ENCODE measurements at places on chromosomes 6 and 20.

DNA sequence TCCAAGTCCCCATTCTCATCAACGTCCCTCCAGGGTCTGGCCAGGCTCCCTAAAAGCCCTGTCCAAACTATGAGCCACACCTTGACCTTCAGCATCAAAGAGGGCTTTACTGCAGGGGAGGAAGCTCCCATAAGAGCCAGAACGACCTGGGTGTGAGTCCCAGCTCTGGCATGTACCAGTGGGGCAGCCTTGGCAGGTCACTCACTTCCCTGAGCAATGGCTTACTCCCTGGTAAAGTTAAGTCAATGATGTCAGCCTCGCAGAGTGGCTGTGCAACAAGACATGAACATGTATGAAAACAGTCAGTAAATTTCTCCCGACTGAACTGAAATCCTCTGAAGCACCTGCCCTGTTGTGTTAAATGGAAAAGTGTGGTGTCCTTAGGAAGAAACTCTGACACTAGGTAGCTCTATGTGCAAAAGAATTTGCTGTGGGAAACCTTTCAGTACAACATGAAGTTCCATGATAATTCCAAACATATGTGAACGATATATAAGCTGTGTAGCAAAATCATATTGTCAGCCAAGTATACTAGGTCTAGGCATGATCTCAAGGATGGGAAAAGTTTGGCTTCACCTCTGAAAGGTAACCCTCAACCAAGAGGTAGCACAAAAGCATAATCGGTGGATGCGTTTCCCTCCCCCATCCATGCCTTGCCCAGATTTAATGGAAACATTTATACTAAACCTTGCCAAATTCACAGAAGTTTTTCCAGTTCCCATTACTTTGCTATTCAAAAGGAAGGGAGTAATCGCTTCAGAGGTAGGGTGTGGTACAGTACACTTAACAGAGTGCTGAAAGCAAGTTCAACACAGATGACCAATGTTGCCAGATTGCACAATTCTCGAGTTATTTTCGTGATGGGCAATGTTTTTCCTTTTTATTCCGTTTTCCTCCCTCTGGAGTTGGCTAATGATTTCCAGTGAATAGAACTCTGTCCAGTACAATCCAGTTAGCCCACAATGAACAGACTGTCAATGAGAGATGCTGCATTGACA, 49.0 kb upstream of the RANBP9 start:
- DNase-seq, result no peak

DNA sequence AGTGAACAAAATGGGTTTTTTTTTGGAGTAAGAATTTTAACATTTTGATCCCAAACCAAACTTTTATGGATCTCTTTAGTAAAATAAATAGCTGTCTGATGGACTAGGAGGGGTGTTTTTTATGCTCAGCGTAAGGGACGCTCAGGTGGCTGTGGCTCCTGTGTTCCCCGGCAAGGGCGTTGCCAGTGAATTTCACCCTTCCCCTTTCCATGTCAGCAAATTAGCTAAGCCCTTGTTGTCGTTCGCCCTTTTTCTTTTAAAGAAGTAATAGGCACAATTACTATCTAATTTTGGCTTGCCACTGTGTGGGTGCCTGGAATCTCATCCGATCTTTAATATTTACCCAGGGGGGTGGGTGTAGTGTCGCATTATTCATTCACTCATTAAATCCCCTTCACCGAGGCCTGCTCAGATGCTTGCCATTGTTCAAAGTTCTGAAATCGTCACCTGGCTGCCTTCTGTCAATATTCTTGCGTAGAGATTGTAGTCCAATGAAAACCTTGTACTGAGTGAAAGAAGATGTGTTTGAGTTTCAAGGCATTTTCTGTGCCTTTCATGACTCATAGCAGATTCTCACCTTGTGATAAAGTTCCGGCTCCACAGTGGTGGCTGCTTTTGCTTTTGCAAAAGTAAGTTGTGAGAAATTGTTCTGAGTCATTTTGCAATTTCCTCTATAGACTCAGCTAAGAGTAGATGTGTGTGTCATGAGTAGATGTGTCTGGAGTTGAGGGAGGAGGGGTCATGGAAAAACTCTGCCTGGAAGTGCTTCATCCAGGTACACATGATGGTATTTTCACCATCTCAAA, 40.0 kb upstream of the CLDN20 start:
- DNase-seq, result no peak

DNA sequence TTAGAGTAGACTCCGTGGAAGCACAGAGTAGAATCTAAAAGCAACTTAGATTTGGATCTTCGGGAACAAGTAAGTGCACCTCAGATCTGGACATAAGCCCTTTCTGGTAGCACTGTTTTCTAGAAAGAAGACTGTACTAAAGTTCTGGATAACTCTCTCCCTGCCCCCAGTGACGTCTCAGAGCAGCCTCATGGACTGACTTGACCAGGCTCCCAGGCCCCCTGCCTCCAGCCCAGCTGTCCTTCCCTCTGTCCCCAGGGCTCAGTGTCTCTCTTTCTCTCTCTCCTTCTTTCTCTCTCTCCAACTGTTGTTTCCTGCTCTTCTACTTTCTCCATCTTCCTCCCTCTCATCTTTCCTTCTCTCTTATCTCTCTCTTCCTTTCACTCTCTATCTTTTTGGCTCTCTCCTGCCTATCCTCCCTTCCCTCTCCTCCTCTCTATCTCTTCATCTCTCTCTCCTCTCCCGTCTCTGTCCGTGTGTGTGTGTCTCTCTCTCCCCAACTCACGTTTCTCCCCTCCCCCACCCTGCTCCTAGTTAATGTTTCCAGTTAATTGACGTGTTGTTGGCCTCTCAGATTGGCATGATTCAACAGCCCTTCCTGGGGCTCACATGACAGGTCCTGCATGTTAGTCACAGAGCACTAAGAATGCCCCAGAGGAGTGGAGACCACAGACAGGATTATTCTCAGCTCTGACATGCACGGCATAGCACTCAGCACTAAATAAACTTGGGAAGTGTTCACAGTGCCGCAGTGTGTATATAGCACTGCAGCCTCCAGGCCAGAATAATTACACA, 180.4 kb upstream of the FOXQ1 start:
- no peak for DNase-seq

DNA sequence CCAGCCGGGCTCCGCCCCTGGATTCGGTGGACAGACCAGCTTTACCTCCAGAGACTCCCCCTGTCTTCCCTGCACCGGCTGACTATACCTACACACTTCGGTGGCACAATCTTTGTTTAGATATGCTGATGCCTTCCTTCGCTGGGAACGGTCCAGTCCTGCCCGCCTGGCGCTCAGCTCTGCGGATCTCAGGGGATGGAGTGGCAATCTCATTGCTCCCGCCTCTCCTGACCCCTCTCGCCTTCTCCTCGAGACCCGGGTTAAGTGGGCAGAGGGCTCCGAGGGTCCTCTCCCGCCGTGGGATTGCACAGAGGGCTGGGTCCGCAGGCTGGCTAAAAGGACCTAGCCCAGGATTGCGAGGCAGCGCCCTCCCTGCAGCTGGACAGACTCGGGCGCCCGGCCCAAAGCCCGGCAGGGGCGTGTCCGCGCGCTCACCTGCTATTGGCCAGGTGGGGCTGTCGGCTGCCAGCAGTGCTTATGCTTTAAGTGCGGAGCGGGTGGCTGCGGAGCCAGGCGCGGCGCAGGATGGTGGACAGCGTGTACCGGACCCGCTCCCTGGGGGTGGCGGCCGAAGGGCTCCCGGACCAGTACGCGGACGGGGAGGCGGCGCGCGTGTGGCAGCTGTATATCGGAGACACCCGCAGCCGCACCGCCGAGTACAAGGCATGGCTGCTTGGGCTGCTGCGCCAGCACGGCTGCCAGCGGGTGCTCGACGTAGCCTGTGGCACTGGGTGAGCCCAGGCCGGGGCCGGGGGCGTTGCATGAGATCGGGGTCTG, at the start of gene GNMT:
TSS of gene GNMT (plus strand) at position 512 of the 777 bp plus-strand sequence. CDS start at position 526, 14 bp downstream.
- no peak for DNase-seq

DNA sequence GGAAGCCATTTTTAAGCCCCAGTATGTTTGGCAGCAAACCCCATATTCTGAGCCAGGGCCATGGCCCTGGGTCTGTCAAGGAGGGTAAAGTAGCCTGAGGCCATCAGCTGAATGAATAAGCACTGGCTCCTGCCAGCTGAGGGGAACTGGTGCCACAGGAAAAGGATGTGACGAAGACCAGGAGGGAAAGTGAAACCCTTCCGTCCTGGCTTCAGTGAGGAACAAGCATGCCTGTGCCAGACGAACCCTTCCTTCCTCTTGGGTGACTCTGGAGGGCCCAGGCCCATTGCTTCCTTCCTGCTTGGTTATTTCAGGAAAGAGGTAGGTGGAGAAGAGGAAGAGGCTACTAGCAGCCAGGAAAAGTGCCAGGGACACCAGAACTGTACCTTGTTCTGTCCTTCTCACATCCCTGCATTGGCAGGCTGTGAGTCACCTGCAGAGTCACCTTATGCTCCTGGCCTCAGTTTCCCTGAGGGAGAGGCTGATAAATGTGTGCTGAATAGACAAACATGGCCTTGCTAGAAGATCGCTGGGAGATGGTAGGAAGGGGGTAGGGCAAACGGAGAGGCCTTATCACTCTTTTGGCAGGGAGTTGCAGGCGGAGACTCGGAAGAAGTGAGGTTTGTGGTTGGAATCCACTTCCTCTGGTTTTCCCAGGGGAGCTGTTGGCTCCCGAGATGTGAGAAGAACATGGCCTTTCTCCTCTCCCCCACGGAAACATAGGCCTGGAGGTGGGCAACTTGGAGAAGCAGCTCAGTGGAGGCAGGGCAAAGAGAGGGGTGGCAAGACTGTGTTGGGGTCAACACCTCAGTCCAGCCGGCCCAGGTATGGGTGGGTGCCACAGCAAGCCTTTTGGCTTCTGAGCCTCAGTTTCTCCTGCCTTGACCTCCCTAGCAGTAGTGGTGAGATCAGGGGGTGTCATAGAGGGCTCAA, 37.4 kb downstream of the COX4I2 start:
- peak; percentile 85 for DNase-seq

GRCh38 chr20:64157878-64158277, 6.4 kb upstream of the MYT1 start:
- no peak for DNase-seq

GRCh38 chr6:30554962-30555815, 1.1 kb downstream of the GNL1 start:
- DNase-seq, result no peak

GRCh38 chr6:164034602-164035140, 620.2 kb downstream of the QKI start:
- DNase-seq, result no peak

DNA sequence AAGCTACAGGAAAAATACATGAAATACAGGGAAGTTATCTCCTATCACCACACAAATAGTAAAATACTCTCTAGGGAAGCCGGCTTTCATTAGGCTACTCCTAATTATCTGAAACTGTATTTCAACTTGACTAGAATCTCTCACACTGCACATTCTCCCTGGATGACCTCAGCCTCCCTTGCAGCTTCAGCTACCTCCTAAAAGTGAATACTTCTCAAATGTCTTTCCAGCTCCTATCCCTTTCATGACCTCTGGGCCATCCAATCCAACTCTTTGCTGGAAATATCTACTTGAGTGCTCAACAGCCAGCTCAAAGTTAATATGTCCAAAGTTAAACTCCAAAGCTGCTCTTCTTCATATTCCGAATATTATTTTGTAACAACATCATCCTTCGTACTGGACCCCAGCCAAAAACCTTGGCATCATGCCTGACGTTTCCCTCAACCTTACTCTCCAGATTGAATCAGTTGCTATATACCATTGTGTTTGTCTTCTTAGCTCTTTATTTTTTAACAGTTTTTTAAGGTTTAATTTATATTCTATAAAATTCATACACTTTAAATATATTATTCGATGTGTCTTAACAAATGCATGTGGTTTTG, 29.4 kb upstream of the KIF6 start:
- DNase-seq, result no peak

- no peak for DNase-seq
These were observed 22.1 kb upstream of the RALGAPA2 start for GRCh38 chr20:20734475-20734948.

GRCh38 chr20:29300579-29301551, 1956.6 kb upstream of the DEFB115 start:
- no peak for DNase-seq

- DNase-seq, result peak; percentile 26
These were observed 8.8 kb upstream of the MOG start for GRCh38 chr6:29647927-29648642.
